ENCODE measurements at places on chromosomes 1 and 21.

GRCh38 chr21:33078907-33079582 lies 9.1 kb downstream of the OLIG1 start:
- peak; percentile 62 for DNase-seq

GRCh38 chr1:38576241-38576640 lies 283.3 kb downstream of the RRAGC start:
- no peak for DNase-seq

- DNase-seq: no peak
These were observed 14.2 kb downstream of the TXNIP start for GRCh38 chr1:145982010-145982723.

DNA sequence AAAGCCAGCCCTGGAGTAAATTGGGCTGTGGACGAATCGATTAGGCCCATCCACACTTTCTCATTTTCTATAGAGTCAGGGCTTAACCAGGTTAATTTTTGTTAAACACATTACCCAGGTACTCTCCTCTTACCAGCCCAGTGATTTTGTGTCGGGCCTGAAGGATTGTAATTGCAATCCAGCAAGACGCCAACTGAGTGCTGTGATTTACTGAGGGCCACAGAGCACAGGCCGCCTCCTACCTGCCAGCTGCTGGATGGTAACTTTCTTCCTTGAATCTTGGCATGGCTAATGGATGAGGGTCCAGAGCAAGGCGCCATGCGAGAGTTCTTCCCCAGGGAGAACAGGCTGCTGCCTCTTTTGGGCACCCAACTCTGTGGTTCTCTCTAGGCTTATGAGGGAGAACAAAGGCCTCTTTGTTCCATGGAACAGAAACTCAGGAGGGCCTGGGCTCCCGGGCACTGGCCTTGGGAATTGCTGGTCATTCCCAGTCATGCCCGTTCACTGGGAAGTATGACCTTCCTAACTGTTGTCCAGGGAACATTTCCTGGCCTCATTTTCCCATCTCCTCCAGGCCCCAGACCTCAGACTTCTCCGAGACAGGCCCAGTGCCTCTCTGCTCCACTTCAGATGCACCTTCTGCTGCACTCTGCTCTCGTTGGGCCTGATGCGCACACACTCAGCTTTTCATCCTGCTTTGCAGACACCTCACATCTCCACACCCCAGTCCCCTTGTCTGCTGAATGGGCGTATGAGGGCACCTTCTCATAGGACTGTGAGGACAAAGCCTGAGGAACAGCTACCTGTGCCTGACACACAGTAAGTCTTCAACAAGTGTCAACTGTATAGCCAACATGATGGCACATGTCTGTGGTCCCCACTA lies 57.3 kb downstream of the SYF2 start:
- no peak for DNase-seq
